Activated CD4-positive, alpha-beta T cell treated with anti-CD3 and anti-CD28 coated beads for 1 hour (primary cell): ENCODE measurements at places on chromosomes 4 and X.

DNA sequence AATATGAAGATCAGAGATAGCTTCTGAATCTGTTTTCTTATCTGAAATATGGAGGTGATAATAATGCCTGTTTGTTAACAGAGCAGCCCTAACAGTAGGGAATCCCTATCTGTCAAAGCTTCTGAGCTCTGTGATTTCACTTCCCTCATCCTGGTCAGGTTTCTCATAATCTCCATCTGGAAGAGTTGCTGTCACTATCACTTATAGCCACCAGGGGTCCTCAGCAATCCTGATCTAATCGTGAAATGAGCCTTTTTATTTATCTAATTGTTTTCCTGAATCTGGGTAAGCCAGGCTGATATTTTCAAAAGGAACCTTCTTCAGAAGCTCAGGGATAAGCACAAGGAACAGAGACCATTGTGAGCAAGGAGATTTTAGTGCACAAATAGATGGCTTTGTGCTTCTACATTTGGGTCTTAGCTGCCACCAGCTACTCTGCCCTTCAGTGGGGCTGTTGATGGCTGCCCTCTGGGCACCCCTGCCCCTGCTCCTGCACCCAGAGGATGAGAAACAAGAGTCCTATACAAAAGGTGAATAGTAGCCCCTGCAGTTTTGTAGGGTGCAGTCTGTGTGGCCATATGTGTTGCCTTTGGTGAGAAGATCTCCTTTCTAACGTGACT is 196.4 kb upstream of the RADX start:
- no peak for DNase-seq

- no peak for DNase-seq
These were observed 1.4 kb upstream of the ZFX start for GRCh38 chrX:24148121-24148520.

DNA sequence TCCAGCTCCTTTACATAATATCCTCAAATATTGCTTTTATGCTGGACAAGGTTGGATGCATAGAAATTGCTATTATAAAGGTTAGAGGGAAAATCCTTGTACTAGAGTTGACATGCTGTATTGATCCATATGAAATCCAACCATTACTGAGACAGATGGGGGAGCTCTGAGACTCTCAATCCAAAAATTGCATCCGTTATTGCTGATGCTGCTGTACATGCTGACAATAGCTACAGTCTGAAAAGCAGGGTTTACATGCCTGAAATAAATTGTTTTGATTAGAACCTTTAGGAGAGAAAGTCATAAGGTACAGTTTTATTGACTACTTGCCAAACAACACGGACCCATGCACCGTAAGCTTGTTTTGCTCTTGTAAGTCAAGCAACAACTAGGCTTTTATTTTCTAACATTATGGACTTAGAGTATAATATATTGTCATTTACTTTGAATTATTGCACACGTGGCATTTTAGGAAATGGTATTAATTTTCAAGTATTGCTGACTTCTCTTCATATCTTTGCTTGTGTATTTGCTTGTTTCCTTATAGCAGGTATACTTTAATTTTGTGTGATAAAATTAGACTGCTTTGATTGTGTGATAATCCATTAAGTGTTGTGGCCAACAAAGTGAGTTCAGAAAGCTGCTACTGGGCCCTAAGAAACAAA is 1365.2 kb downstream of the STIM2 start:
- DNase-seq, result no peak

DNA sequence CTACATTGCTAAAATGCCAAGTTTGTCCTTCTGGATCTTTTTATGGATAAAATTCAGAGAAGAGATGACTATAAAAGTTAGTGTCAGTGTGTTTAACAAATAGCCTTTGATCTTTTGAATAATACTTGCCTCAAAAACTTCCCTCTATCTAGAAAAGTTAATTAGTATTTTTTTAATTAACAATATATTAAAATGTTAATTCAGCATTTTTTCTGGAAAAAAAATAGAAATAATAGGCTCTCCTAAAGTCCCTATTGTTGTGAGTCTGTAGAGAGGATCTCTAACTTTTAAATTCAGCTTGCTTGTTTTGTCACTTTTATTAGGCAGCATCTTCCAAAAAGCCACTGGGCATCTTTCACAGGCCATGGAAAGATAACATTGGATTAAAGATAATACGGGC is 435.2 kb upstream of the RASGEF1B start:
- no peak for DNase-seq

DNA sequence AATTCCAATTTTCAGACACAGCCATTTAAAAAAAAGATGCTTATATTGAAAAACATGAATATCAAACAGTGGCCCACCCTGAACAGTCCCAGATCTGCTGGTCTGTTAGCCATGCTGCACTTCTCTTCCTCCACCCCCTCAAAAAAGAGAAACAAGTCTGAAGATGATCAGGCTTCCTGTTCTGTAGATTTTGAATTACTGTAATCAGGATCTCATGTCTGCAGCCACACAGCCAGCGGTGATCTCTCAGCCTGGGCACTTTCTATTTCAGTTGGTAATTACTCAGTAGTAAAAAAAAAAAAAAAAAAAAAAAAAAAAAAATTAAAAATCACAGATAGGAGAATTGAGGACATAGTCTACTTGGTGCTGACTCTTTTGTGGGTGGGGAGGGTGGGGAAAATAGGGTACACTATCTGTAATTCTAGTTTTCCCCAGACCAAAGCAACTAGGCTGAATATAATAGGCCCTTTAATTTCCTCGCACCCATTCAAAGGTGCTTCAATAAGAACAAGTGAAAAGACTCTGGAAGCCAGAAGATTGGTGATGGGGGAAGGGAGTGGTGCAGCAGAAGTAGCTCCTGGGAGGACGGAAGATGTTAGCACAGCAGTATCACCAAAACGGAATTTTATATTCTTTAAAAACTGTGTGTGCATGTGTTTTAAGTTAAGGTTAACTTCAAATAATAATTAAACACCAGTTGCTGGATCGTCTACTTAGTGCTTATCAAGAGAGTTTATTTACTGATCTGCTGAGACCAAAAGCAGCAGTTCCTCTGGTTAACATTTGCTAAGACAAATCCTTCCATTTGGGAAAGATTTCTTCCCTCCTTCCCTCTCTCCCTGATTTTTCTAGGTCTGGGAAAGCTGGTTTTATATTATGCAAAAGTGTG is 47.0 kb downstream of the SPRY1 start:
- DNase-seq, result no peak

GRCh38 chr4:79395841-79396240 is 12.2 kb downstream of the GK2 start:
- no peak for DNase-seq

DNA sequence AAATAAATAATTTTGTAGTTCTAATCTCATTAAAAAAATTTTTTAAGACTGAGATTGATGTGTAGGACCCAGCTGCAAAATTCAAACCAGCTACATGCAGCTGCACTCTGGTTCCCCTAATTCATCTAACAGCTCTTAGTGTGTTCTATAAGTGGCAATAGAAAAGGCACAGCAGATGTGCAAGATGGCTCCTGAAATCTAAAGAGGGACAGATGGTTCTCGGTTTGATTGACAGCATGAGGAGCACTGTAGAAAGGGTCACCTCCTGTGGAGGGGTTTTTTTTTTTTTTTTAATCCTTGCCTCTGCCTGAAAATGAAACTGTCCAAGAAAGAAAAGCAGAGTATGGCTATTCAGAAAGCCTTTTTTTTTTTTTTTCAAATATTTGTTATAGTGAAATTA is 16.9 kb upstream of the OCIAD1 start:
- no peak for DNase-seq

DNA sequence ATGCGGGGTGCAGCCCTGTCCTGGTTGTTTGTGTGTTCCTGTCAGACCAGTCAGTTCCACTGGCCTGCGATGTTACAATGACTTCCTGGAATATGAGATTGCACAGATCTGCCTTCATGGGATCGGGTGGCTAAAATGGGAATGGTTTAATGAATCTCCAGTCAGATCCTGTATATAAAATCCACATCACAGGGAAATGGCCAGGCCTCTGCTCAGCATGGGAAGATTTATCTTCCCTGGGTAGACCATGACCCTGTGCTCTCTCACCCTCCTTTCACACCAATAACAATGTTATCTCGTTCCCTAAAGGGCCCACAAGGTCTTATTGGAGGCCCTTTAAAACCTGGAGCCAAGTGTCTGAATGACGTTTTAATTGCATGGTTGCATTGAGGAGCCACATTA is 307.4 kb downstream of the RAB28 start:
- DNase-seq, result no peak

- no peak for DNase-seq
These were observed 934 bp upstream of the SEC31A start for GRCh38 chr4:82891707-82892466.

DNA sequence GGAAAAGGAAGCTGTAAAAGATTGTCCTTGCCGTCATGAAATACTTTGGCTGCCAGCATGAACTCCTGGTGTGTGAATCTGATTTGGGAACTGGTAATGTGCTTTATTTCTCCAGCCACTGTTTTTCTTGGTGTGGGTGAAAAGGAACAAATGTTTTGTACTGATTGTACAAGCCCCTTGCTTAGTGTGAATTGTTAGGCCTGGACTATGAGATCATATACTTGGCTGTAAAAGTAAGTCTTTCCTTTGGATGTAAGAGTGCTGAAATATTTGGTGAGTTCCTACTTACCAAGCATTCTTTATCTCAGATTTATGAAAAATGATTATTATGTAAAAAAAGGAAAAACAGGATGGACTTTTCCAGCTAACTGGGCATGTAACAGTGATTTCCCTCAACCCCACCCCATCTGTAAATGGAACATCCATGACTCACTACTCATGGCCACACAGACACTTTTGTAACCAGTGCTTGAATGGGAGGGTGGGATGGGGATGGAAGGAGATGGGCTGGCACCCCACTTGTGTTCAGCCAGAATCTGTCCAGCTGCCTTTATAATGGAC is 6.3 kb downstream of the FNIP2 start:
- DNase-seq, result no peak

DNA sequence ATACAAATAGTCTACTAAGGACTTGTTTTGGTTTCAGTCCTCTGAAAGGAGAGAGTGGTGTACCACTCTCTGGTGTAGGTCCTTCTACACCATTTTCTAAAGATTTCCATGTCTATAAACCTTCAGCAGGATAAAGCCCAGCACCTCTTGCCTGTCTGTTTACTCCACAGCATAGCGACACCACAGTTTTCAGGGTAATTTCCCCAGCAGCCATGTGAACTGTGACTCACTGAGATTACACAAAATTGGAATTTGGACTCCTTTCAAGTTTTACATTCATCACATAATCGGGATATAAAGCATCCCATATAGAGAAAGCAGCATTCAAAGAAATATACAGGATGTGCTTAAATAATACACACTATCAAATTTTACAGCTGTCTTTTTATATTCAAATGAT is 229.6 kb downstream of the PRDM5 start:
- no peak for DNase-seq

DNA sequence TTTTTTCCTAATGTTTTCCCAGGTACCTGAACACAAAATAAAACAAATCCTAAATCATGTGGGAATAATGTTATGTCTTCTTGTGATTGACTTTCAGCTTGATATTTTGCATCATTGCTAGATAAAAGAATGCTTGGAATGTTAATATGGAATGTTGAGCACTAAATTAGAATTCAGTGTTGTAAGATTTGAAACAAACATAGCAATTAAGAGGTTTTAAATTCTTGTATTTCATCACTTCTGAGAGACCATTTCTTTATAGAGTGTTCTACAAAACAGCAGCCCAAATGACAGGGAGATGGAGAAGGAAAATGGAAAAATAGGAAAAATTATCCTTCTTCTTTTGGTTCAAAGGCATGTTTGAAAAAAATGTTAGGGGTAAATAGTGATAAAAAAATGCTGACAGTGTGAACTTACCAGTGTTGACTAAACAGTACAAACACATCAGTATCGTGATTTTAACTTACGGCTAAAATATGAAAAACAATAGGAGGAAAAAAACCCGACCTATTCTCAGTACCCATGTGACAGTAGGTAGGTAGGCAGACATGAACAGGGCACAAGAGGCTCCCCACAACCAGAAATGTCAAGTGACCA is 102.6 kb upstream of the PDE5A start:
- no peak for DNase-seq

GRCh38 chrX:48468247-48468671 is 1.8 kb downstream of the SLC38A5 start:
- DNase-seq, result no peak

- DNase-seq, result no peak
These were observed 200.3 kb downstream of the MID1 start for GRCh38 chrX:10420134-10420533.

GRCh38 chr4:104490770-104491480 is 3.8 kb downstream of the CXXC4 start:
- DNase-seq, result peak; percentile 12

DNA sequence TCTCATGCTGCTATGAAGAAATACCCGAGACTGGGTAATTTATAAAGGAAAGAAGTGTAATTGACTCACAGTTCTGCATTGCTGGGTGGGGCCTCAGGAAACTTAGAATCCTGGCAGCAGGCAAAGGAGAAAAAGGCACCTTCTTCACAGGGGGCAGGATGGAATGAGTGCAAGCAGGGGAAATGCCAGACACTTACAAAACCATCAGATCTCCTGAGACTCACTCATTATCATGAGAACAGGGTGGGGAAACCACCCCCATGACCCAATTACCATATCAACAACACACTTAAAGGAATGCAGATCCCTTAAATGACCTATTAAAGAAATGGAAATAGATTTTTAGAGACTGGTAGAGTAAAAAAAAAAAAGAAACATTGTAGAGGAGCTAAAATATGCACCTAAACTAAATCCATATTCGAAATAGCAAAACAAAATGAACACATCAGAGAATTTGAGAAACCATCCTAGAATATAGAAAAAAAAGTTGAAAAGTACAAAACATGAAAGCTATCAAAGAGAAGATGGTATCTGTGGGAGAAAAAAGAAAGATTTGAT is 104.3 kb upstream of the UGT8 start:
- no peak for DNase-seq

DNA sequence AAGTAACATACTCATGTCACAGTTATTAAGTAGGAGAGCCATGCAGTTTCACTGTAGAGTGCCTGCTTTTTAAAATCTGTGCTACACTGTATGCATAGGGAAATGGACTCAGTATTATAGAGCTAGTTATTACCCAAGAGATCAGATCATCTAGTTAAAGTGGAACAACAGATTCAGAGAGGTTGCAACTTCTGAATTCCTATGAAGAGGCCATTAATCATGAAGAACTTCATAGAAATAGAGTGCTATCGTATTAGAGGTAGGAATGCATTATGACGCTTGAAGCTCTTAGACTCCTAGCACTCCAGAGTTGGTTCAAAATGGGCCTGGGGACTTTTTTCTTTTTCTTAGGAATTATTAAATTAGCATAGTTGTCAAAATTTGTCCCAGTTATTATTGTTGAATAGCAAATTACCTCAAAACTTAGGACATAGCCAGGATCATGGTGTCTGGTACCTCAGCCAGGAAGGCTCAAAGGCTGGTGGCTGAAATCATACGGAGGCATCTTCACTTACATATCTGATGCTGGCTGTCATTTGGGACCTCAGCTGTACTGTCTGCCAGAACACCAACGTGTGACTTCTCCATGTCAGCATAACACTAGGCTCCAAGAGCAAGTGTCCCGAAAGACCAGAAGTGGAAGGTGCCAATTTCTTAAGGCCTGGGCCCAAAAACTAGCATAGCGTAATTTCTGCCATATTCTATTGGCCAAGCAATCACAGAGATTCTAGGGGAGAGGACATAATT is 125.7 kb downstream of the STAG2 start:
- no peak for DNase-seq

DNA sequence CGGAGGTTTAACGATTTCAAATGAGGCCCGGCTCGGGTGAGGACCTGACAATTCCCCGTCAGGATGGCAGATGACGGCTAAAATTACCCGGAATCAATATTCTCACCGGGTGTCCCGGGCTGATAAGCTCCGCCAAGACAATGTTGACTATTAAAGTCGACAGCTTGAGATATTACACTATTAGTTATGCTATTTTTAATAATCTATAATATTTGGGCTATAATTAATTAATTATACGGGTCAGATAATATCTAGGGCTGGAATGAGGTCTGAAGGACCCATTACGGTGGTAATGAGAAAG is 9.4 kb upstream of the NKX1-1 start:
- DNase-seq, result no peak
